ENCODE measurements at places on chromosomes 16 and 17. TPM values are rescaled to one million over a fixed set of nuclear protein-coding genes. Genes with fewer than 3 reads are reported as not detected.
A peak's percentile ranks its signal among the peaks of the same experiment; 100 is the strongest.

The CCL13 gene
- total RNA-seq = not detected

GRCh38 chr16:87821376-87822107, 47.8 kb downstream of the SLC7A5 start:
- H3K27me3 ChIP-seq = peaks cover 23% of the 10 kb centered on the region
- H3K4me1 ChIP-seq = no peaks in the 10 kb centered on the region
- H3K36me3 ChIP-seq = peaks cover 24% of the 10 kb centered on the region

DNA sequence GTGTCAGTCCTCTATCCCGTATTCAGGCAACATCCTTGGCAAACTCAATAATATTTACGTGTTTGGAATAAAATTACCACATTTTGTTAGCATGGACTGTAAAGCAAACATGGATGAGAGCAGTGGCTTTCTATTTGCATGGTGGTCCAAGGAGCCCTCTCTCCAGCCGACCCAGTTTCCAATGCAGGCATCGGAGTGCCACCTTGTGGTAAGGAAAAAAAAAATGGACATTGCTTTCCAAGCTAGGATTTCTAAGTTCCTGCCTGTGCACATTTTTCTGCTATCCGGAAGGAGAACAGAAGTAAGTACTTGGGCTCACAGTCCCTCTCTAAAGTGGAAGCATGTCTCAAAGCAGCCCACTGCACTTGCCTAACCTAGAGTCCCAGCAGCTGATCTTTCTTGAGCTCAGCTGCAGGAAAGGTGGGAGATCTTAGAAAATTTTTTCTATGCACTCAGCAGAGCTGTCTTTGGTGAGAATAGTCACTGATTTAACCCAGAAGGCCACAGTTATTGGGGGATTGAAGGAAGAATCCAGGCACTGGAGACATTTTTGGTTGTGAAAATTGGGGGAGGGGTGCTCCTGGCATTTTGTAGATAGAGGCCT, 46.0 kb upstream of the ERCC4 start:
- H3K36me3 ChIP-seq = no peaks in the 10 kb centered on the region
- H3K27ac ChIP-seq = no peak overlapping the region
- no peak overlapping the region for H3K4me3 ChIP-seq
- peaks cover 9% of the 10 kb centered on the region for H3K27me3 ChIP-seq

- peak overlapping the region; percentile 88 for H3K4me3 ChIP-seq
- peak; percentile 39 for DNase-seq
- H3K4me1 ChIP-seq = peaks cover 46% of the 10 kb centered on the region
- H3K27ac ChIP-seq = peak overlapping the region; percentile 48
Observed at GRCh38 chr16:31200821-31201568, 1.6 kb downstream of the PYCARD start.

GRCh38 chr16:67858500-67858899, 11.0 kb upstream of the CENPT start:
- H3K27me3 ChIP-seq = peaks cover 2% of the 10 kb centered on the region
- peak overlapping the region; percentile 25 for H3K4me3 ChIP-seq
- peaks cover 4% of the 10 kb centered on the region for H3K36me3 ChIP-seq
- peak overlapping the region; percentile 100 for H3K27ac ChIP-seq
- DNase-seq = no peak

The CASKIN2 gene
- 18.1 TPM for total RNA-seq

- H3K27ac ChIP-seq = no peak overlapping the region
- H3K27me3 ChIP-seq = peaks cover 23% of the 10 kb centered on the region
- H3K4me3 ChIP-seq = no peak overlapping the region
- peak; percentile 25 for DNase-seq
- no peaks in the 10 kb centered on the region for H3K36me3 ChIP-seq
Observed at GRCh38 chr17:44277976-44278375, 10.0 kb upstream of the SLC4A1 start.

The CACNG5 gene
- total RNA-seq = not detected

Data from HFFc6 (cell line).